SHP77 treated with DMSO at 0.1 percent for 48 hours (cell line): ENCODE measurements at places on chromosomes 11 and 22.

DNA sequence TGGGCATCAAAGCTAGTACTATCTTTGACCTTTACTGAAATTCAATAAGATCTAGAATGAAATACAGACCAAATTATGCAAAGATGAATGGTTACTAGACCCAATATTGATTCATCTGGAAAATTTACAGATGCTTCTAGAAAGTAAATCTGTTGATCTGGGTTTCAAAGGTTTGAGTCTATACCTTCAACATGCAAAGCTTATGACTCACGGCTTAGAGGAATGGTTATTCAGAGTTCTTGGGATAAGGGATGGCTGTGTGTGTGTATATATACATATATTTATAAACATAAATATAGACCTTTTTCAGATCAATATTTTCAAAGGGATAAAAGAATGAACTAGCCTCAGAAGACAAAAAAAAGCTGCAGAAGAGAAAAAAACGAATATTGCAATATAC lies 1.3 kb downstream of the SPTY2D1 start:
- DNase-seq, result no peak

DNA sequence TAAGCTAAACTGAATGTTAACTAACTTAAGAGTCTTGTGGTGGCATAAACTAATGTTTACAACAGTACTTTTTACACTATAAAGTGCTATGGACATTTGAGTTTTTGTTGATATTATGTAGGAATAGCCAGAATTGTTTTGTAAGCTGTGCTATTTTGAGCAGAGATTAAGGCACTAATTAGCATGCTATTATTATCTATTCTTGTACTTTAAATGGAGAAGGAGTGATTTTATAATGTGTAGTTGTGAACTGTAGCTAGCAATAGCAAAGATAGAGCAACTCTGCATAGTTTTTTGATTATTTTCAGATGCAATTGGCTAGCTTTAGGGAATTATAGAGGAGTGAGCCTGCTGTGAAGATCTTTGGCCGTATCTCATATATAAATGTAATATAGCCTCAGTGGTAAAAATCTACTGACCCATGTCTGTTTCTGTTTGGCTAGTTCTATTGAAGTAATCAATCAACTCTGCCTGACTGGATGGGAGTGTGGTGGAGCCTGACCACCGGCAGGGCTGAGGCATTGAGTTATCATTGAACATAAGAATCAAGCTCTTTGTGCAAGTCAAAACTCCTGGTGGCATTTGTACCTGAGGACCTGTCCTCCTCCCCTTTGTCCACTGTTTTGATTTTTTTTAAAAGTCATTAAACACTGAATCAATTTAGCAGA lies 34.3 kb downstream of the NCAM1 start:
- DNase-seq, result no peak

DNA sequence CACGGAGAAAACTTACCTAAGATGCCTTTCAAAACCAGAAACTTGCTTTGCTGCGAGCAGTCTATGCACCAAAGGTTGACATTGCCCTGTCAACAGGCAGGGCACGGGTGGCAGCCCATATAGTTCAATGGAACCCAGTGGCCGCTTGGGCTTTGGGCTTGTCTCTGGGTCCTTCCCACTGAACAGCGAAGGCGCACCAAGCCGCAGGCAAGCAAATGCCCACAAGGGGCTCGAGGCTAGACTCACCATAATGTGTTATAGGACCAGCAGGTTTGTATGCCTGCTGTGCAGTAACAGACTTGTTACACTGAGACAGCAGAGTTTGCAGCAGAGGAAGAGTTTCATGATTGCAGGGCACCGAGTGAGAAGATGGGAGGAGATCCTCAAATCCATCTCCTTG lies 20.3 kb downstream of the CLDN5 start:
- no peak for DNase-seq

DNA sequence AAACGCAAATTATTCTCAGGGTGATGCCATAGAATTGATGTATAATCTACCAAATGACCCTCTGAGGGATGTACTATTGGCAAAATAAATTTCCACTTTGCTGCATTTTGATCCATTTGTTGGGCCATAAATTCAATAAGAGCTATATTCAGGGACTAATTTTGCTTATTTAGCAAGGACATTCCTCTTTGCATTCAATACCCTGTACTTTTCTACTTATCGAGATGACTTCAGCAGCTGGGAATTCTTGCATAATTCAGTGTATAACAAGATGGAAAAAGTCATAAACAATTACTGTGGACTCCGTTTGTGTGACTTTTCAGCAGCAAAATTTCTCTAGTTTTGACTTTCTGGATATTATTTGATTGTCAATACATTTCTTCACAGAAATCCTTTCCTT lies 744.7 kb upstream of the CCDC179 start:
- DNase-seq, result no peak

DNA sequence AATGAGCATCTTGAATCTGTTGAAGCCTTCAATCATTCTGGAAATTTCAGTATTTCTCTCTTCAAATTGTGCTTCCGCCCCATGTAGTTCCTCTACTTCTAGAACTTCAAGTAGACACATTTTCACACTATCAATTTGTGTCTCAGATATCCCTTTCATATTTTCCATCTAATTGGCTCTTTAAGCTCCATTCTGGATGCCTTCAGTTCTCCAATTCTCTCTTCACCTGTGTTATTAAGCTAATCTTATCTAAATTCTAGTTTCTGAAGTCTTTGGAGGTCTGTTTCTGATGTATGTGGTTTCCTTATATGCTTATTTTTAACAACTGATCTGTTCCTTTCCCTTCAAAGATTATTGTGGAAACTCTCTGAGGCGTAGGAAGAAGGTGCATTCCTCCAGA lies 36.3 kb downstream of the CSTF3 start:
- no peak for DNase-seq

- no peak for DNase-seq
Observed at GRCh38 chr11:17747131-17747955, 12.8 kb downstream of the KCNC1 start.

GRCh38 chr11:27700351-27701301 lies at the start of gene BDNF:
Gene BDNF (minus strand): TSS chr11:27700455. CDS start chr11:27658564, 41,891 bp downstream.
- DNase-seq, result no peak

DNA sequence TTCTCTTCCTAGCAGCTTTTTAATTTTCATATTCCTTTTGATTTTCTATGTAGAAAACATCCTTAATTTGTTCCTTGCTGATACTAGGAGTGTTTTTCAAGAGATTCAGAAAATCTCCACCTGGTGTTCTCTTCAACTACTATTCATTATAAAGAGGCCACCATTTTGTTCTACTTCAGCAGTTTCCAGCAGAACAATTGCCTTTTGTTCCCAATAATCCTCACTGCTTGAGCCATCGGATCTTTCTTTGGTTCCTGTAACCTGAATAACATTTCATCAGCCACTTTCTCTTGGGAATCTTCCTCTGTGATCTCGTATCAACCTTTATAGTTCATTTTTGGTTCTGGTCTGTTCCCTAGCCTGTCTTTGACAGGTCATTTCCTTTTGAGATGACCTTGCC lies 1.8 kb upstream of the OR10A5 start:
- DNase-seq, result no peak

- DNase-seq, result no peak
Observed at GRCh38 chr11:33016654-33017053, 976 bp downstream of the DEPDC7 start.

DNA sequence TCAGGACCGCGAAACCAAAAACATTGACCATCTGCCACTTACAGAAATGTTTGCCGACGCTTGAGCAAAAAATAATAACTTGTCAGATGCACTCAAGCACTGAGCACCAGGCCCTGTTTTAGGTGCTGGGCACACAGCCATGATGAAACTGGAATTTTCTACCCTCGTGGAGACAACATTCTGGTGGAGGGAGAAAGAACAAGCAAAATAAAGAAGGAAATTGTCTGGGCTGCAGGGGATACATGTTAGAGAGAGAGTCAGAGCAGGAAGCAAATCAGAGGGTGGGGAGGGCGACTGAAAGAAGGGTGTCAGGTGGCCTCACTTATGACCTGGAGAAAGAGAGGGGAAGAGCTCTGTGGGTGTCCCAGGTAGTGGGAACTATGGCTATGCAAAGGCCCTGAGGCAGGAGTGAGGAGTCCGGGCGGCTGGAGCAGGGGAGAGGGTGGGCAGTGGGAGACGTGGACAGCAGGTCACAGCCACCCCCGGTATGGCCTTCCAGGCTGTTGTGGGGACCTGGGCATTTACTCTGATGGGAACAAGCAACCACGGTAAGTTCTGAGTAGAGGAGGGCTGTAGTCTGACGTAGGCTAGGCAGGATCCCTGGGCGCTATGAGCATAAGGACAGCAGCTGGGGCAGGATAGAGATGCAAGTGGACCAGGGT lies 78.8 kb downstream of the MYEOV start:
- no peak for DNase-seq

DNA sequence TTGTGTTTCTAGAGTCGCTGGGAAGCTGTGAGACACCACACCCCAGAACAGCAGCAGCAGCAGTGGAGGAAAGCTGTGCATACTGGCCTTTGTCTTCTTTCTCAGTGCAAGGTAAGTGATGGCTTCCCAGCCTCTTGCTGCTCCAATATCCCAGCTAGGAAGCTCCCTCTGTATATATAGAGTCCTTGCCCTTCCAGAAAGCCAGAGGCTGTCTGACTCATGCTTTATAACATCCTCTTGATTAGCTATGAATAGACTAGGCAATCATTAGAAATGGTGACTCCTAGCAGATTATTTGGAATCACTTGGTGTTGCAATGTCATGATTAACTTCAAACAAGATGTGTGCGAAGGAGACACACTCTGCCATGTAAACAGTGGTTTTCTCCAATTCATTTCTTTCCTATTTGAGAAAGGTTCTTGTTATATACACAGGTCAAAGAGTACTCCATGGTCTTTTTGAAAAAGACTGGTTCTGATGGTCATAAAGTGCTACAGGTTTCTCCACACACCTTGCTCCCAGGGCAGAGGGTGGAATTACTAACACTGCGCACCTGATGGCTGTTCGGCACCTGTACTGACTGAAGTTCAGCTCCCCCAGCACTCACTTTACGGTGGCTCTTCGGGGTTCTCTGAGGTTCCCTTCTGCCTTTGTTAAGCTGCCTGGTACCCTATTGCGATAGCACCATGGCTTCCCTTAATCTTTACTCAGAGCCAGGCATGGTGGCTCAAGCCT lies at the start of gene MMP1:
MMP1 (minus strand) TSS at position 149 of the 735 bp plus-strand sequence; CDS start at position 81, 68 bp downstream.
- no peak for DNase-seq

- DNase-seq, result no peak
Observed at GRCh38 chr22:45098056-45098455, 65.7 kb upstream of the NUP50 start.

DNA sequence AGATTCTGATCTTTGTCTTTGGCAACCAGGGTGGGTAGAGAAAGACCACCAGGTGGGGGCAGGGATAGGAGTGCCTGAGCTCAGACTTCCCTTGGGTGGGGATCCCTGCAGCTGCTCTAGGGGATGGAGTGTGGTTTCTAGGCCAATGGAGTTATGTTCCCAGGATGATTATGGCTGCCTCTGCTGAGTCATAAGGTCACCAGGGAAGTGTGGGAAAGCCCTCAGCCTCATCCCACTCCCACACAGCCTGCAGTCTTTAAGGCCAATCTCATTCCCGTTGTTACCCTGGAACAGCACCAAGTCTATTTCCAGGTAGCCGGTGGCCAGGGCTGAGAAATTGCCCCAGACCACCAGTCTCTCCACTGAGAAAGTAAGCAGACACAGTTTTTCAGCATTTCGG lies 2269.3 kb upstream of the RAG2 start:
- DNase-seq, result no peak

DNA sequence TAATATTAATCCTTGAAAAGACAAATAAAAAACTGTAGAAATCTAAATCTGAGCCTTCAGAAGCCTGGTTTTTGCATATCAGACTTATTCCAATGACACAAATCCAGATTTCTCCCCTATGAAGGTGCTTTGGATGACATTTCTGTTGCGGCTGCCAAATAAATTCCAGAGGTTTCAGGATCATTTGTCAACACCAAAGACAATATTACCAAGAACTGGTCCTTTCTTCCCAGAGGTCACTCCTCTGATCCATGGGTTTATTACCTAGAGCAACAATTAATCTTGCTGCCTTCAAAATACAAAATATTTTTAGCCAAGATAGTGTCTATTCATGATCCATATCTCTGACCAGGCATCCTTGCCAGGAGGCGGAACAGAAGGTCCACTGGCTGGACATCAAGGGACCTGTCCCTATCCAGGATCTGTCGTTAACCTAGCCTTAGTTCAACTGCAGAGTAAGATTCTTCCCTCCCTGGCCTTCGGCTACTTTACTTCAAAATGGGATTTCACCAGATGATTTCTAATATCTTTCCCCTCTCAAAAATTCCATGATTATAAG lies 4.9 kb downstream of the CADM1 start:
- DNase-seq, result no peak
